ENCODE measurements at places on chromosomes 12 and 14.

DNA sequence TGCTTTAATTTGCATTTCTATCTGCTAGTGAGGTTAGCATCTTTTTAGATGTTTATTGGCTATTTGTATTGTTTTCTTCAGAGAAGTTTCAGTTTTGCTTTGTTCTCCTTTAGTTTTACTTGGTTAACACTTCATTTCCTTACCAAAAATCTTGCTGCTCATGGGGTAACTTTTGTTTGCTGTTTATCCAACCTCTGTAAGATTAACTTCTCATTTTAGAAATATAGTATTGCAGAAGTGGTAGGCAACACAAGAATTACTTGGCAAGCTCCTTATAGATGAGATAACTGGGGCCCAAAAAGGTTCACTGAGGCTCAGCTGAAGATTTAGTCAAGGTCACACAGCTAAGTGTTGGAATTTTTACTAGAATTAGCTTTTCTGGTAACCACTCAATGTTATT lies 40.5 kb downstream of the ALKBH1 start:
- no peak for DNase-seq

GRCh38 chr14:91415794-91416743 lies 1.6 kb downstream of the CCDC88C start:
- DNase-seq, result no peak

- no peak for DNase-seq
These were observed 2.8 kb upstream of the PTMS start for GRCh38 chr12:6763380-6763779.

GRCh38 chr12:52837413-52837741 lies 3.3 kb upstream of the KRT79 start:
- no peak for DNase-seq

GRCh38 chr12:42124764-42125387 lies 19.8 kb downstream of the GXYLT1 start:
- no peak for DNase-seq
